ENCODE measurements at places on chromosomes 6 and 20. TPM values are rescaled to one million over a fixed set of nuclear protein-coding genes. Genes with fewer than 3 reads are reported as not detected.
A peak's percentile ranks its signal among the peaks of the same experiment; 100 is the strongest.

GRCh38 chr6:98946879-98947410, 801 bp downstream of the FBXL4 start:
- no peak for DNase-seq

DNA sequence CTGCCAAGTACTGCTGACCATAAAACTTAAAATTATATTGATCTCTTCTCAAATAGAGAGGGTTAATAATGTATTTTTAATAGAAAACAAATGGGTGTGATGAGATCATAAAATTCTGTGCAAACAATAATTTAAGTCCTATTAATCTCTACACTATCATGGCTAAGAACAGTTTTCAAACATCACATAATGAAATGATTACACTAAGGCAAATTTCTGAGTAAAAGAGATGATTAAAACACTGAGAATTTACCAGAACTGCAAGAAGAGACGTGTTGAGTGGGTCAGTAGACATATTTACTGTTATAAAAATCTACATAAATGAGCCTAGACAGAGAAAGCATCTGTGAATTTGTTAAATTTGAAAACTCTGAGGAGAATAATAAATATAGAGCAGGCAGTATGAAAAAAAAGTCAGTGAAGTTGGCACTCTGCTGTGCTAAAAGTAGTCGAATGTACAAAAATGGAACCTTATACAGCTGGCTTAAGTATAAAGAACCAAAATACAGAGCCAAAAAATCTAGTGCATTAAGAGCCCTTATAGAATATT, 302.6 kb upstream of the MANEA start:
- DNase-seq = no peak

Gene CST5
- polyA plus RNA-seq = not detected

DNA sequence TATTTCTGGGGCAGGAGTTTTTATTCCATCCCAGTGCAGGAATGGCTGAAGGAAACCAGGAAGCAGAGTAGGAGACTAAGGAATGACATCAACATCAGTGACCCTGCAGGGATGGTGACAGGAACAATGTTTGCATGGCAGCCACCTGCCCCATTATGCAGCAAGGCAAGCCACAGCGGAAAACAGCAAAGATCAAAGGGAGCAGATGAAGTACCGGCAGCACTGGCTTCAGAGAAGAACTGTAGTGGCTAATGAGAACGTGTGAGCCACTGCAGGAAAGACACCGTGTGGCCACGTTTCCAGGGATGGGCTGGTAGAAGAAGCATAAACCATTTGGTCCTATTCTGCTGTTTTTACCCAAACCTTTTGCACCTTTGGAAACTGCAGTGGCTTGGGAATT, 52.9 kb upstream of the TAB2 start:
- no peak for DNase-seq

DNA sequence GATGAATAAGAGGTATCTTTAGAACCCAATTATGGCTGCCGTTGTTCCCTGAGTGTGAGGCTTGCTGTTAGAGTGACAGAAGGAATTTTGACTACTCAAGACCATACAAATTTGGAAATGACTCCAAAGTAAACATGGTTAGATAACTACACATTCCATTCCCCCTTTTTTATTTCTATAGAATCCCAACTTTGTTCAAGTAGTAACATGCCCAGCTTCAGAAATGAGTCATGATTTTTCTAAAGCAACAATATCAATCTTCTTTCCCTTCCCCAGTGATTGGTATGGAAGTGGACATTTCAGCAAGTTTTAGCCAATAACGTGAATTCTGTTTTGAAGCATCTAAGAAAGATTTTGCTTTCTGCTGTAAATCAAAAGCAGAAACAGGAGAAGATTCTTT, 37.8 kb downstream of the HCRTR2 start:
- DNase-seq = no peak

DNA sequence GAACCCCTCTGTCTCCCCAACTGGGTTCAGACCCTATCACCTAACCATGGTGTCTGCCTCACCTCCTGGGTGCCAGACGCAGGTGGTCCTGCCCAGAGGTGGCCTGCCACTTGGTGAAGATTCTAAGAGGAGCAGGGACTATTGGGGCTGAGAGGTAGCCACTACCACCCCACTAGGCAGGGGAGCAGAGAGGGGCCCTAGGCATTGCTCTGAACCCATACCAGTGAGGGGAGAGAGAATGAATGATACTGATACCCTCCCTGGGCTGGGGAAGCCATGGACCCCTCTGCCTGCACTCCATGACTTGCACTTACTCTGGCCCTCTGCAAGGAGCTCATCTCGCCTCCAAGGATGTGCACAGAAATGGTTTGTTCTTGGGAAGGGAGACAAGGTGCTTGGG, 31.7 kb upstream of the SPDEF start:
- DNase-seq = no peak

- no peak for DNase-seq
Measured at GRCh38 chr6:25311331-25311840, 32.2 kb downstream of the CARMIL1 start.

DNA sequence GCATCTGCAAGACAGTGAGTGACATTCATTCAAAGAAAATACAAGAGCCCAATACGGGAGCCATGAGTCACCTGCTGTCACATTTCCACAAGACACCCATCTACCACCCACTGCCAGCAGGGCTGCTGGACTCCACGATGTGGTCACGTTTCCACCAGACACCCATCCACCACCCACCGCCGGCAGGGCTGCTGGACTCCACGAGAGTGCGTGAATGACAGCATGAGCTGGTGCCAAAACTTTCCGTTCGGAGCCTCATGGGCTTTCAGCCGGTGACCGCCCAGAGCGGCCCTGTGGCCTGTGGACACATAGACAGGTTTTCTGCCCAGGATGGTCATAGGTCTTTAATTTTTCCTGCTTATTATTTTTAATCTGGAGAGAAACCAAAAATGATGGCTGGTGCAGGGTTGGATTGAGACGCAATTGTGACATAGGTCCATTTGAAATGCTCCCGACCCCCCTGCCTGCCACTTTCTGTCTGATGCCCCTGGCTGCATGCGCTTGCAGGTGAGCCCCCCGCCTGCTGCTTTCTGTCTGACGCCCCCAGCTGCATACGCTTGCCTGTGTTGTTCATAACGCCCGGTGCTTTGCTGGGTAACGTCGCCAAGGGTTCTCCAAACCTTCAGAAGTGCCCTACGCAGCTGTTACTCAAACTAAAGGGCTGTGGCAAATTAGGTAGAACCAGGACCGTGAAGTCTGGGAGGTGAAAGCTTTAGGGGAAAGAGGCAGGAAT, 59.1 kb upstream of the SMOC2 start:
- DNase-seq = no peak

Gene C6orf141
- polyA plus RNA-seq = 1.3 TPM

DNA sequence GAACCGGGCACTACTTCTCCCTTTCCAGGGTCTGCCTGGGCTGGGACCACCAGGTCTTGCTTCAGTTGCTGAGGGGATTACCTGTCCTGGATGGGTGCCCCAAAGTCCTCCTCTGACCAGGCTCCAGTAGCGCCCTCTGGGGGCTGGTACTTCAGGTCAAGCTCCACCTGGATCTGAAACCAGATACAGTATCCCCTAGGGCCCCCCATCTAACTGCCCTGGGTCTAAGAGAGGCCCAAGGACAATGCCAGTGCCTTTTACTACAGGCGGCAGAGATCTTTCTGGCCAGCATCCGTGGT, 11.2 kb upstream of the SPAG4 start:
- DNase-seq = no peak

DNA sequence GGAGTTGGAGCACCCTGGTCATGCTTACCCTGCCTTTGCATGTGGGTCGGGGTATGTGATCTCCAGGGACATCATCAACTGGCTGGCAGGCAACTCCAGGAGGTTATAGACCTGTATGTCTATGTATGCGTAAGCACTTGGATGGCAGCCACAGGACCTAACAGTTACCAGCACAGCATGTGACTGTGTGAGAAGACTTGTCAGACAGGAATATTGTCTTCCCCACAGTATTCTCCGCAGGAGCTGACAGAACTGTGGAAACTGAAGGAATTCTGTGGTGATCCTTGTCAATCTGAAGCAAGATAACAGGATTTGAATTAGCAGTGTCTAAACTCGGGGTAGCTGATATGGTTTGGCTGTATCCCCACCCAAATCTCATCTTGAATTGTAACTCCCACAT, 59.2 kb downstream of the TMEM244 start:
- DNase-seq = no peak

Gene ULBP2
- 0.64 TPM for polyA plus RNA-seq

DNA sequence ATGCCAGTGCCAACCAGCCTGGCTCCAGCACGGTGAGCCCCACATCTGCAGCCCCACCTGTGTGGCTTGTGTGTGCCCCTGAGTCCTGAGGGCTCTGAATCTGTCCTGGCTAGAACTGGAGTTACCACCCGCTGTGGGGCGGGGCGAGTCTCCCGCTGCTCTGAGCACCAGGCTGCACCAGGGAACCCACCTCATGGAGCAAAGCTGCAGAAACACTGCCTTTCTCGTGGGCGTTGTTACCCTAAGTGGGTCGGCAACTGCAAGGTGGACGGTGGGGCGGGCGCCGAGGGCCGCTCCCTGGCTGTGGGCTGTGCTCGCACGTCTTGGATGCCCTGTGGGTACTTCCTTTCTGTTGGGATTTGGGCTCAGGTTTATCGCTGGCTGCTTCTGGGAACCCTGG, 12.7 kb upstream of the ZBTB46 start:
- no peak for DNase-seq

DNA sequence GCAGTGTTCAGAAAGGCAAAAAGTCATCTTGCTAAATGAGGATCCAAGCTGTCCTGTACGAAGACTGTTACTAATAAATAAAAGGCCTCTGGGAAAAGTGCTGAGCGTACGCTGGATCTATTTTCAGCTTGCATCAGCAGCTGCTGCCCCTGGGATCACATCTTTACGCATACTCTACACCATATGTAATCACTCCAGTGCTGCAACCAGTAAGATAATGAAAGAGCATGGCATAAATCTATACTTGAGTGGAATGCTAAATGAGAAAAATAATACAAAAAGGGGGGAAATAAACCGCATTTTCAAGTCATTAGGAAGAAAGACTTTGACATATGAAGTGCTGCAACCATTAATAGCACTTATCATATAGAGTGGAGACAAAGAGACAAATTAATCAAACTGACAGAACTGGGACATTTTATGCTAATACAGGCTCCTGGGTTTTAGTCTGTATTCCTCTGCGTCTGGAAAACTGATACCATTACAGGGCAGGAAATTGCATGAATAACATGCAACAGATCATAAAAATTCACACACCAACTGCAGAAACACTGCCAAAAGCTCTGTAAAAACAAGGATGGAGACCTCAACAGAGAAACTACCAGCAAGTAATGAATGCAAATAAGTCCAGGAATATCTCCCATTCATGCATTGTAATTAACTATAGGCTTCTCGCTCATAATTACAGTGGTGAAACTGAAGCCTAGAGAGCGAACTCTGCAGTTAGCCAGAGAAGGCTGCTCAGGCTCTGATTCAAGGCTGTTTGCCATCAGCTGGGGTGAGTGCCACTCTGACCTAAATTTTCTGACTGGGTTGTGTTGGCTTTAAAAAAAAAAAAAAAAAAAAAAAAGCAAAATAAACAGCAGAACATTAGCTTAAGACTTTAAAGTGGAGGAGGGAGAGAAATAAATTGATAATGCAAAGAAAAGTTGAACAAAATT, 83.8 kb downstream of the GJA10 start:
- DNase-seq = peak; percentile 93

DNA sequence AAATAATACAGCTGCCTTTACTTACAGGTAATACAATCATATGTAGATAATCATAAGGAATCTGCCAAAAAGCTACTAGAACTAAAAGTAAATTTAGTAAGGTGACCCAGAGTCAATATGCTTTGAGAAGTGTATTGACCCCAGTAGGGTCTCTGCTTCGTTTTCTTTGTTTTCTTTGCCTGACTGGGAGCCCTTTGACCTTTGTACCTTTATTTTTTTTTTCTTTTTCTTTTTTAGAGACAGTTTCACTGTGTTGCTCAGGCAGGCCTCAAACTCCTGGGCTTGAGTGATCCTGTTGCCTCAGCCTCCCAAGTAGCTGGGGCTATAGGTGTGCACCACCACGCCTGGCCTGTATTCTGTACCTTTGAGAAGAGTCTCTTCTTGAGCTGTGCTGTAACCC, 17.9 kb downstream of the RAB5IF start:
- no peak for DNase-seq

GRCh38 chr6:158752613-158753012, 66.6 kb downstream of the EZR start:
- peak; percentile 68 for DNase-seq

DNA sequence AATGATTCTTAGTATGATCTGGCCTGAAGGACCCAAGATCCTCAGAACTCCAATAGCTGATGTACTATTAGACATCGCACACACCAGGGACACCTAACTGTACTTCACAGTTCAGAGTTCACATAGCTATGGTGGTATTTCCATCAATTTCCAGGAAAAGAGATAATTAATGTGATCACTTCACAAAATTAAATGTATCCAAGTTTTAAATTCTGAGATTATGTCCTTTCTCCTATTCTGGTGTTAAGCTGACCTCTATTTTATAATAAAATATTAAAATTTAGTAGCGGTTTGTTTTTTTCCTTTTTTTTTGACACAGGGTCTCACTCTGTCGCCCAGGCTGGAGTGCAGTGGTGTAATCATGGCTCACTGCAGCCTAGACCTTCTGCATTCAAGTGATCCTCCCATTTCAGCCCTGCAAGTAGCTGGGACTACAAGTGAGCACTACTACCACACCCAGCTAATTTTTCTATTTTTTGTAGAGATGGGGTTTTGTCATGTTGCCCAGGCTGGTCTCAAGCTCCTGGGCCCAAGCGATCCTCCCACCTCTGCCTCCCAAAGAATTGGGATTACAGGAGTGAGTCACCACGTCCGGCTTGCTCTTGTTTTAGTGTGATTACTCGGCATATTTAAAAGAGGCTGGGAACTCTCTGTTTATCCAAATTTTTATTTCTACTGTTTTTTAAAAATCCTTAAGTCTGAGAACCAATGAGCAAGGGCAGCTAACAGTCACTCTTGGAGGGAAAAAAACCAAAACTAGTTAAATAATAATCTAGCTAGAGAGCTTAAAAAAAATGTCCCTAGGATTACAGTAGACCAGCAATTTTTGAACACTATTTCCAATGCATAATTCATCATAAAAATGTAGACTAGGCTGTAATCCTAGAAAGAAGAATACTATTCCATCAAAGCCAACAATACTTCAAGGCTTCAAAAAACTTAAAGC, 16.0 kb downstream of the KIF13A start:
- no peak for DNase-seq

Gene CPNE5
- polyA plus RNA-seq = 11.5 TPM

Gene VSTM2L
- polyA plus RNA-seq = 2.1 TPM

GRCh38 chr6:169591616-169592015, 110.2 kb downstream of the WDR27 start:
- no peak for DNase-seq

Gene BCAS1
- 6.3 TPM for polyA plus RNA-seq

Gene CLPSL1
- not detected for polyA plus RNA-seq

DNA sequence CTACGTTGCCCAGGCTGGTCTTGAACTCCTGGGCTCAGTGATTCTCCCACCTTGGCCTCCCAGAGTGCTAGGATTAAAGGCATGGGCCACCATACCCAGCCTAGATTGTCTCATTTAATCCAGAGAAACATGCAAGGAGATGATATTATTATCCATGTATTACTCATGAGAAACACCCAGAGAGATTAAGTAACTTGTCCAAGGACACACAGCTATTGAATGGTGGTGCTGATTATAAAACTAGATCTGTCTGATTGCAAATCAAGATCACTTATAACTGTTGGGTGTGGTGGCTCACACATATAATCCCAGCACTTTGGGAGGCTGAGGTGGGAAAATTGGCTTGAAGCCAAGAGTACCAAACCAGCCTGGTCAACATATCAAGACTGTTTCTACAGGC, 94.4 kb upstream of the ZNF217 start:
- no peak for DNase-seq

- no peak for DNase-seq
Measured at GRCh38 chr6:150336299-150336698, 32.5 kb upstream of the IYD start.
